Colonic mucosa (tissue), 4 donors: ENCODE measurements at places on chromosomes 13 and 19.

- peak; percentile 17 for DNase-seq
These were observed 60.4 kb downstream of the COL4A1 start for GRCh38 chr13:110246530-110246929.

GRCh38 chr13:111177081-111177711 is 62.1 kb downstream of the ARHGEF7 start:
- DNase-seq: no peak

- no peak for DNase-seq
These were observed 1198.2 kb upstream of the PCDH9 start for GRCh38 chr13:68428292-68428691.

- DNase-seq: peak; percentile 46
These were observed at the start of gene ATP12A for GRCh38 chr13:24680258-24680920. ATP12A (plus strand) TSS chr13:24680408; CDS start chr13:24680744, 336 bp downstream.

DNA sequence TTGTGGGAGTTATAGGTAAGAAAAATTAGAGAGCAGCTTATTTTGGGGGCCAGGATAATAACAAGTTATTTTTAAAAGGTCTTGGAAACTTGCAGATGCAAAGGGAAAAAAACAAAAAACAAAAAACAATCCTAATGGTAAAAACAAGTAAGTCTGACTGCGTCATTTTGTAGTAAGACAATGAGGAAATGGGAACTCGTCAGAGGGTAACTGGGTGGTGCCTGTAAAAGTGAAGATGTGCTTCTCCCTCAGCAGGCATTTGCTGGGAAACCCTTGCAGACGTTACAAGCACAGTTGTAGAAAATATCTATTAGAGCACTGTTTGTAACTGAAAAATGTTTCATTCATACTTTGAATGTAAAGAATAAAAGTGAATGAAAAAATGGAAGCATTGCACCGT is 2.2 kb upstream of the TNFSF13B start:
- no peak for DNase-seq

DNA sequence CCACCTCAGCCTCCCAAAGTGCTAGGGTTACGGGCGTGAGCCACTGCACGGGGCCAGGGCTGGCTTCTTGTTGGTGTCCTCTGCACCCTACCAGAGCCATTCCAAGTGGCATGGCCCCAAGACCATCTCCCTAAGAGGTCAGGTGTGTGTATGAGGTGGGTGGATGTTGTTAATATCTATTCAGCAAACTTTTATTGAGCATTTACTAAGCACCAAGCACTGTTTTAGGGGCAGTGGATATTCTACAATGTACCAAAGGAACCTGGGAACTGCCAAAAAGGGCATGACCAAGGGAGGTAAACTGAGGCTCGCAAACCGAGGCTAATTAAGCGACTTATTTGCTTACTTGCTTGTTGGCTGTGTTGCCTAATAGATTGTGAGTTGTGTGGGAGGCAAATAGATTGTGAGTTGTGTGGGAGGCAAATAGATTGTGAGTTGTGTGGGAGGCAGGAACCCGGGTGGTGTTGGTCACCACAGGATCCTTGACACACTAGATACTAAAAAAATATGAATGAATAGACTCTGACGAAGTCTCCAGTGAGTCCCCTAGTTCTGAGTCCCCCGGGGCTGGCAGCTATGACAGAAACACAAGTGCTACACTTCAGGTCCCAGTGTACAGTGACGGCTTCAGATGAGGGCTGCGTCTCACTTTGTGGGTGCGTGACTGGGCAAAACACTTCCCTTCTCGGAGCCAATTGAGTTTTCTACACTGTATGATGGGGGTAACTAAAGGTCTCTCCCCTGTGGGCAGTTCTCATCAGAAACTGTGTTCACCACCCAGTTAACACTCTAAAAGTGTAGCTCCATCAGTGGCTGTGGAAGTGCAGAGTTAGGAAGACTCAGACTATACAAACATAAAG is 5.0 kb upstream of the BICRA start:
- no peak for DNase-seq

- no peak for DNase-seq
These were observed 483.2 kb downstream of the DIAPH3 start for GRCh38 chr13:59680429-59681024.

DNA sequence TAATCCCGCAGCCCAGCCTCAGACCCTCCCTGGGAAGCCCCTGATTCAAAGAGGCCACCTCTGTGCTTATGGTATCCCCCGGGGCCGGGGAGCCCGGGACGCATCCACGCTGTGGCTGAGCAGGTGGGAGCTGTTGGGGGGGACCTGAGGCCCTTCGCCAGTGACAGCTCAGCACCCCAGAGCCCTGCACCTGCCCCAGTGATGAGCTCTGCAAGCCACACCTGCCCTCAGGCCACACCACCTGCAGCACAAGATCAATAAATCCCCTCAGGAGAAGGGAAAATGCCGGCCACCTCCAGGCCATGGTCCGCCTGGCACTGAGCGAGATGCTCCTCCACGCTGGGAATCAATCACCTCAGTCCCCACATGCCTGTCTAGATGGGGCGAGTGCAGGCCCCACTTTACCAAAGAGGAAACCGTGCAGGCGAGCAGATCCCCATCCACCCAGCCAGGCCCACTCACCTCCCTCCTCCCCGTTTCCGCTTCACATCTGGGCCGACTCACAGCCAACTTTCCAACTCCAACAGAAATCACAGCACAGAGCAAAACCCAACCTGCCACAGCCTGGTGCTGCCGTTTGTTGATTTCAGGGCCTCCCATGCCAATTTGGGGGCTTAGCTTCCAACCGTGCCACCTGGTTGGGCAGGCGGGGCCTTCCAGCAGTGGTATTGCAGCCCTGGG is 12.8 kb downstream of the MOB3A start:
- DNase-seq: no peak

DNA sequence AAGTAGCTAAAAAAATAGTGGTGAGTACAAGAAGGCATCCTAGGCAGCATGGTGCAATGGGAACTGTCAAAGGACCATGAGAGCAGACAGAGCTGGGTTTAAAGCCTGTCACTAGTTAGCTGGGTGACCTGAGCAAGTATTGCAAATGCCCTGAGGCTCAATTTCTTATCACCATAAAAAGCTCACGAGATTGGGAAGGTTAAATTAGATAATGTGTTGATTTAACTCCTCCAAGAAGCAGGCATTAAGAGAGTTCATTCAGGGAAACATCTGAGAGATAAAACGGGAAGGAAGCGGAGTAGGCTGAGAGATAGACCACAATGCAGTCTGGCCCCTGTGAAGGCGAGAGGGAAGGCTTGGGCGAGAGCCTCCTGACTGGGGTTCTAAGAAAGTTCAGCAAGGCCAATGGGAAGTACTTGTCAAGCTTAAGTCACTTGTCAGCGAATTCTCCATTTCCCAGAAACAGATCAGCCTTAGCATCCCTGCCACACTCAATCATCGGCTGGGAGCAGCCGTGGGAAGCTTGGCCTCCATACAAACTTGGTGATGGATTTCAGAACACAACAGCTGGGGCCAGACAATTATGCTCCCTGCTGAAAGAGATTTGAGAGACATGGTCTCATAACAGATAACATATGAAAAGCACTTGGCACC is 105.5 kb downstream of the POU4F1 start:
- DNase-seq: no peak

DNA sequence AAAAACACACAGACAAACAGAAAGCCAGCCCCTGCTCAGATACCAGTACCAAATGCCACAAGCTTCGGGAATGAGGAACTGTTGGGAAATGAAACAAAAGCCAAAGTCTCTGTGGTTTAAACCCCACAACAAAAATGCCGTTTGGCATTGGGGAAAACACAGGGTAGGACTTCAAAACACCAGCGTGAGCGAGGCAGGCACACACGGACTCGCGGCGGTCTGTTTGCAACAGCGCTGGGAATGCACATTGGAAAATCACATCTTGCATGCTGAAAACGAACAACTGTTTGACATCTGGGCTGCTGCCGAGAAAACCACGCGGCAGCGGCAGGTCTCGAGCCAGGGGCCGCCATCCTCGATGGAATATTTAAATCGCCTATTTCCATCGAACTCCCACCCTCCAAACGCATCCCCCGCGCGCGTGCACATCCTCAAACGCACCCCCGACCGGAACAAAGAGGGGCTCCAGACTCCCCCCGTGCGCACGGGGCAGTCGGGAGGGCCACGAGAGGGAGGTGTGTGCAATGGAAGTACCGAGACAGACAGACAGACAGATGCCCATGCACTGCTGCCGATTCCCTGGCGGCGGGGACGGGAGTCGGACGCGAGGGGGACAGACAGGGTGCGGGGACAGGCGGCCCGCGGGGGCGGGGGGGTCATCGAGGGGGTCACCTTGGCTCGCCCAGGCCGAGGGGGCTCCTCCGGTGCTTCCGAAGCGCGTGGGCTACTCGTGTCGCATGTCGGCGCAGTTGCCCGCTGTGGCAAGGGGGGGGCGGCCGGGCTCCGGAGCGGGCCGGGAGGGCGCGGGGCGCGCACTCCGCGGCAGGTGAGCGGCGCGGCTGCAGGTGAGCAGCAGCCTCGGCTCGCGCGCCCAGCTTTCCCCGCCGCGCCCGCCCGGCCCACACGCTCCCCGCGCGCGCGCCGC is at the start of gene GPR12:
TSS of gene GPR12 (minus strand) at position 880 of the 925 bp plus-strand sequence. CDS start 959 bp downstream, outside the sequence.
- no peak for DNase-seq

DNA sequence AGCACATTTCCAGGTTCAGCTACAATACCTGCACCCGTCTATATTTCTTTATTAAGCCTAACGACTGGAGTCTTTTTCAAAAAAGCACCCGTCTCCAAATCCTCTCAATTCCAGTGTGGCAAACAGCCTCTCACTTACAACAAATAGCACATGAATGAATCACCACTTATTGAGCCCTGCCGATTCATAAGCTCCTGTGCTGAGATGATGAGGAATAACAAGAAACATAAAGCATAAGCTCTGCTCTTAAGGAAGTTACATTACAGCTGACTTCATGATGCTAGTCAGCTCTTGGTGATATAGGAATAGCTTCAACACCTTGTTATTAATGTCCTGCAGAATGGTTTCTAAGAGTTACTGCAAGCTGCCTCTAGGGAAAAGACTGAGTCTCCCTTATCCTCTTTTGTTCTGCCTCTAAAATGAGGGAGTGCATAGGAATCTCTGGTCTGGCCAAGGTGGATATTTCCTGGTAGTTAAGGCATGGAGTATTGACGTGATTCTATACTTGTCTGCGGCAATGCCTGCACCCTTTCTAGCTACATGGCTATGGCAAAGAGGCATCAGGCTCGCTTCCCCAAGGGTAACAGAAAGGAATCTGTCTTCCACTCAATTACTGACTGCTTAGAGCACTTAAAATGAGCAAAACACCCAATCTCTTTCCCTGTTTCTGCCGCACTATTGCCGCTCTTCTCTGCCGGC is 195.7 kb downstream of the KLF12 start:
- DNase-seq: no peak

DNA sequence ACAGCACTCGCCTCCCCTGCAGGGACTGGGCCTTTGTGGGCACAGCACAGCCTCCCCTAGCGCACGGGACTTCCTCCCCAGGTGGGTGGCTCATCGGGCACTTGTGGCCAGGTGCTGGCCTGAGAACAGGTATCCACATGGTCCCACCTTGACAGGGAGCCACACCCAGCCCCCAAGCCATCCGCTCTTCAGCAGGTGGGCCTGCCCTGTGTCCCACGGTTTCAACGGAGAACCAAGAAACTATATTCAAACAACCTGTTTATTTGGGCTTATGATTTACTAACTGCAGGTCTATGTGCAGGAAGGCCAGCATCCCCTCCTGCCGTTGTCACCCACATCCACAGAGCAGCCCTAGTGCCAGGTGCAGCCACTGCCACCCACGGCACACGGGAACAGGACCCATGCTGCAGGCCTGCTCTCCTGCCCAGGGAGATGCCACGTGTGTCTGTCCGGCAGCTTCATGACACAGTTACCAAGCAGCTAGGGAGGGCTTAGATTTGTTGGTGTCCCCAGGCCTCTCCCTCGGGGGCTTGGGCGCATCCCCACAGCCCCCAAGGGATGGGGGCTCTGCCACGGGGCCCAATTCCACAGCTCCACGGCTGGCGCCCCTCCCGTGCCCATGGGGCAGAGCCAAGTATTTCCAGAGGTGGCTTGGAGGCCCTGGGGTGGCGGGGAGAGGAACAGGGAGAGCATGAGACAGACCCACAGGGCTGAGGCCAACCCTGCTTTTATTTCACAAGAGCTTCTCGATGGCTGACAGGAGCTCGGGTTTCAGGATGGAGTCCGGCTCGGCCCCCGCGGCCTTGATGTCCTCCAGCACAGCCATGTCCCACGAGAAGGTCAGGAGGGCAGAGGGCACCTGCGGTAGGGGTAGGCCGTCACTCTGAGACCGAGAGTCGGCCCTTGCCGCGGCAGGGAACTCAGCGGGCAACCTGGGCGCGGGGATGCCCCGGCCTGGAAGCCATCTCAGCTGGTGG is 12.5 kb downstream of the UBXN6 start:
- no peak for DNase-seq

GRCh38 chr13:39928261-39928660 is 272.8 kb downstream of the COG6 start:
- DNase-seq: no peak

DNA sequence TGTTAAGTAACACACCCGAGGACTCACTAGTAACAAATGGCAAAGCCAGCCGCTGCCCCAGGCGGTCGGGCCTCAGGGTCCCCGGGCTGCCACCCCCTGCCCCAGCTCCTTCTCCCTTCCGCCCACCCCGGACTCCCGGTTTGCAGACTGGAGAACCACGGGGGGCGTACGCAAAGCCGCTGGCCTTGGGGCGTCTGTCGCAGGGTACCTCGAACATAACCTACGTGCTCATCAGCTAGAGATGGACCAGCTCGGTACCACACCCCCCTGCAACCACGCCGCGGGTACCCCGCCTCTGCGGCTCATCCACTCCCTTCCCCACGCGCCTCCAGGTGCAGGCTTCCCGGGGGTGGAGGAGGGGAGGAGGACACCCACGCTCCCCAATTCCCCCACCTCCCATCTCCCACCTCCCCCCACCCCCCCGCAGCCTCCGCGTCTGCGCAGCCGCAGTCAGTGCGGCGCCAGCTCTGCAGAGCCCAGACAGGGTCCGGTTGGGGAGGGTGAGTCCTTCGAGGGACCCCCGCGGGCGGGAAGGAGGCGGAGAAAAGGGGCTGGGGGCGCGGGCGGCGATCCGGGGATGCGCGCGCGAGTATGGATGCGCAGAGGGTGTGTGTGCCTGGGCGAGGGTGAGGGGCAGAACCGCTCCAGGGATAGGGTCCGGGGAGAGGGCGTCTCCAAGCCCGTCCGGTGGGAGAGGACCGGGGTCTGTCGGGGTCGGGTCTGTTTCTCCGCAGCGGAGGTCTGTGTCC is at the start of gene SMIM17:
TSS of gene SMIM17 (plus strand) at position 449 of the 749 bp plus-strand sequence. CDS start 2,509 bp downstream, outside the sequence.
- no peak for DNase-seq

GRCh38 chr13:113981194-113981605 is 7.3 kb upstream of the C13orf46 start:
- peak; percentile 90 for DNase-seq

DNA sequence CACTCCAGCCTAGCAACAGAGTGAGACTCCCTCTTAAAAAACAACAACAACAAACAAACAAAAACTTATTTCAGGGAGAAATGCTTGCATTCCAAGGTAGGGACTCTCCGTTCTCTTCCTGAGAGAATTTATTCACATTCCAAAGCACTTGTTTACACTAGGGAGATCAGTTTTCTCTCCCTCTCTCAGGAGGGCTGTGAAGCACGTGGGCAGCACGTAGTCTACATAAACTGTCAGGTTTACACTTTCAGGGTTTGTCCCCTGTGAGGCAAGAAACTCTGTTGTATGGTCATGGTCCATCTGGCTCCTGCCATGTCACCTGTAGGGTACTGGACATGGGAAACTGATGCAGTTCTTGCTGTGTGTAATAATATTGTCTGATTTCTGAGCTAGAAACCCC is 31.6 kb downstream of the WDR87 start:
- DNase-seq: no peak
